ENCODE measurements at places on chromosomes 1 and 21.

DNA sequence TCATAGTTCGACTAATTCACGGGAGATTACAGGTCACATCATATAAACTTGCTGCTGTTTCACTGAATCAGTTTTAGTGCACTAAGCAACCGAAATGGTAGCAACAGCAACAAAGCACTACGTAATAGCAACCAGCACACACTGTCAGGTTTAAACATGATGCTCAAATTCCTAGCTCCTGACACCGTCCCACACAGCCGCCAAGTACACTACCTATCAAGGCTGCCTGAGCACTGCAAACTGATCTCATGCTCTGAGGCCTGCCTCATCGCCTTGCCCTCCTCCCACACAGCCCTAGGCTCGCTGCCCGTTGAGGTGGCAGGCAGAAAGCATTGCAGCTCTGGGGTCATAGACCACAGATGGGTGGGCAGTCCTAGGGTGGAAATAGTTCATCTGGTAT is 12.4 kb downstream of the LAMC2 start:
- DNase-seq: no peak

DNA sequence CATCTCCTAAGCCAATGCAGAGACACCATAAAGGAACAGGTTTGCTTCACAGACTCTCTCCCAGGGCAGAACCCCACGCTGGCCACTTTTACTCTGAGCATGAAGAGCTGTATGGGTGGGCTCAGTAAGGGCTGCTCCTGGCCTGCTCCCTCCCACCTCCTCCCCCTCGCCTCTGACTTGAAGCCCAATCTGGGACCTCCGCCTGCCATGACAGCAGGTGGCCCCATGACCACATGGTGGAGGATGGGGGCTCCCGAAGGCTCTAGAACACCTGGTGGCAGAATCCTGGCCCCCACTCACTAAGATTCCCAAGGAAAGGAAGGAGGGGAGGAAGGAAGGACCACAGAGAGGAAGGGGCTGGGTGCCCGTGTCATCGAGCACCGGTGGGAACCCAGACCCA is 23.7 kb downstream of the CASZ1 start:
- no peak for DNase-seq

- DNase-seq: no peak
Observed at GRCh38 chr1:96962216-96962615, 240.6 kb downstream of the PTBP2 start.

- DNase-seq: no peak
Observed at GRCh38 chr1:48082271-48082962, 85.2 kb upstream of the TRABD2B start.

DNA sequence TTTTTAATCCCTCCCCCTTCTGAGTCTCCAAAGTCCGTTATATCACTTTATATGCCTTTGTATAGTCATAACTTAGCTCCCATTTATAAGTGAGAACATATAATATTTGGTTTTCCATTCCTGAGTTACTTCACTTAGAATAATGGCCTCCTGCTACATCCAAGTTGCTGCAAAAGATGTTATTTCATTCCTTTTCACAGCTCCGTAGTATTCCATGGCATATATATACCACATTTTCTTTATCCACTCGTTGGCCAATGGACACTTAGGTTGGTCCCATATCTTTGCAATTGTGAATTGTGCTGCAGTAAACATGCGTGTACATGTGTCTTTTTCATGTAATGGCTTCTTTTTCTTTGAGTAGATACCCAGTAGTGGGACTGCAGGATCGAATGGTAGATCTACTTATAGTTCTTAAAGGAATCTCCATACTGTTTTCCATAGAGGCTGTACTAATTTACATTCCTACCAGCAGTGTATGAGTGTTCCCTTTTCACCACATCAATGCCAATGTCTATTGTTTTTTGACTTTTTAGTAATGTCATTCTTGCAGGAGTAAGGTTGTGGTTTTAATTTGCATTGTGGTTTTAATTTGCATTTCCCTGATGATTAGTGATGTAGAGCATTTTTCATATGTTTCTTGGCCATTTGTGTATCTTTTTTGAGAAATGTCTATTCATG is 12.3 kb downstream of the MAN1C1 start:
- DNase-seq: no peak

DNA sequence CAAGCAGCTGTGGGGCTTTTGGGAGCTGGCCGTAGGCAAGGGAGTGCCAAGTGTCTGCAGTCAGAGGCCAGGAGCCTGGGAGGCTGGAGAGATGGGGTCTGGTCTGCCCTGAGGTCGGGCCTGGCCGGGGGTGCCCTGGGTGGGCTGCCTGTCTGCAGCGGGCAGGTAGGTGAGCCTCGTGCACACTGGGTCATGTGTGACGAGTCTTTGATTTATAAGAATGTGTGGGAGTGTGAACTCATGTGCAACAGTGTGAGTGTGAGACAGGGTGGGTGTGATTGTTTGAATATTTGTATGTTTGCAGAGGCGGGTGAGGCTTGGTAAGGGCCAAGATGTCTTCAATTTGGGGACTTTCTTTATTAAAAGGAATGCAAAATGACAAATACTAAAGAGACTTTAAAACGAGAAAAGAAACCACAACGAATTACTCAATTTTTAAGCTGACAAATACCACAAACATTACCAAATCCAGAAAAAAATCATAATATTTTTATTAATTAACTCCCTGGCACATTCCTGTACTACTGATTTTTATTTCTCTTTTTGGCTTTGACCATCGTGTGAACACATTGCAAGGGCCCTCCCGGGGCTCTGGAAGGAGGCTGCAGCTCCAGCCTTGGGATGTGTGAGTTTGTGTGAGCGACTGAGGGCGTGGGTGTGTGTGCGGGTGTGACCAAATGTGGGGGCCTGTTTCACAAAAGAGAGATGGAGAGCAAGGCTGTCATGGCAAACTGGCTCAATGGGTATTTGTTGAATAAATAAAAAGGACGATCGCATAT is 110.3 kb upstream of the WNT4 start:
- DNase-seq: no peak

- DNase-seq: no peak
Observed at GRCh38 chr1:161198897-161199431, at the start of gene ADAMTS4. Gene ADAMTS4 (minus strand): TSS chr1:161199054. CDS start chr1:161198627, 427 bp downstream.

- no peak for DNase-seq
Observed at GRCh38 chr1:67457247-67457646, 27.0 kb upstream of the SERBP1 start.

Measured in esophagus muscularis mucosa (tissue), 4 donors.